Thymus (tissue), 14 donors: ENCODE measurements at places on chromosomes 7 and 10. TPM values are rescaled to one million over a fixed set of nuclear protein-coding genes. Genes with fewer than 3 reads are reported as not detected.
A peak's percentile ranks its signal among the peaks of the same experiment; 100 is the strongest.

Gene PSMC2
- total RNA-seq, result 187 TPM

Gene NEUROG3
- total RNA-seq, result not detected

Gene RHOBTB1
- 4.5 TPM for total RNA-seq

Gene GIMAP4
- 68.5 TPM for total RNA-seq

Gene NRBF2
- total RNA-seq, result 25.1 TPM

Gene ANKRD1
- total RNA-seq, result 2.0 TPM

Gene BMI1
- 26.2 TPM for total RNA-seq

Gene CHST3
- total RNA-seq, result 5.9 TPM

Gene TMEM130
- 0.24 TPM for total RNA-seq

- DNase-seq, result no peak
These were observed 15.5 kb downstream of the AGMO start for GRCh38 chr7:15546272-15546792.

GRCh38 chr10:78217336-78217735 is 183.7 kb downstream of the RPS24 start:
- no peak for DNase-seq

GRCh38 chr7:132348341-132348740 is 227.9 kb downstream of the PLXNA4 start:
- DNase-seq, result no peak

DNA sequence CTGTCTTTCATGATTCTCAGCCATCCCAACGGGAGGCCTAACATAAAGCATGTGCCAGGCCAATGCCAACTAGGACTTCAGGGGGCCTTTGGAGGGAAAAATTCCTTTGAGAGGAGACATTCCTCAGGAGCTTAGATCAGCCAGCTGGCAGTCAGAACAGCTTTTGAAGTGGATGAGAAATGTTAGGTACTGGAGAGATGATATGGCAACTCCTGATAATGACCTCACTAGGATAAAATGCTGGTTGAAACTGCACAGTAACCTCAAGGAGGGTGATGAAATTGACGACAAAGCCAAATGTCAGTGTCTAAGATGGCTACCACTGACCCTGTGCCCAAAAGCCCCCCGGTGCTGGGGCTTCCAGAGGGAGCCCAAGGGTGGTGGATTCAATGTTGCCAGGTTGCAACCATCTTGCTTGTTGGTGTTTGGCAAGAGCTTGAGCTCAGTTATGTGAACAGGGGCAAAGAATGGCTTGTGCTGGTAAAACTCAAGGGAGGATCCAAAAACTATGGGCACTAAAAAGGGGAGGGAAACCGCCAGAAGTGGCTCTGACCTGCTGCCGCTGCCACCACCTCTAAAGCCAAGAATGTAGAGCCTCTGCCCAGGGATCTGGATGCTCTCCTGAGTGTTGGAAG is 121.2 kb downstream of the UBE2H start:
- DNase-seq, result no peak

- DNase-seq, result no peak
These were observed 13.8 kb upstream of the JCAD start for GRCh38 chr10:30073045-30073766.

- DNase-seq, result peak; percentile 42
These were observed at the start of gene PROSER2 for GRCh38 chr10:11823122-11823988. Gene PROSER2 (plus strand): TSS chr10:11823356. CDS start chr10:11852078, 28,722 bp downstream.

- no peak for DNase-seq
These were observed 37.1 kb downstream of the SNX10 start for GRCh38 chr7:26328498-26329390.

GRCh38 chr7:88316456-88316855 is 9.8 kb upstream of the STEAP4 start:
- no peak for DNase-seq

- DNase-seq, result no peak
These were observed 247.3 kb downstream of the SEMA3A start for GRCh38 chr7:83947260-83947659.

GRCh38 chr10:60374836-60375235 is 14.8 kb downstream of the ANK3 start:
- DNase-seq, result no peak

GRCh38 chr10:126160971-126161630 is 227.2 kb downstream of the ADAM12 start:
- no peak for DNase-seq

DNA sequence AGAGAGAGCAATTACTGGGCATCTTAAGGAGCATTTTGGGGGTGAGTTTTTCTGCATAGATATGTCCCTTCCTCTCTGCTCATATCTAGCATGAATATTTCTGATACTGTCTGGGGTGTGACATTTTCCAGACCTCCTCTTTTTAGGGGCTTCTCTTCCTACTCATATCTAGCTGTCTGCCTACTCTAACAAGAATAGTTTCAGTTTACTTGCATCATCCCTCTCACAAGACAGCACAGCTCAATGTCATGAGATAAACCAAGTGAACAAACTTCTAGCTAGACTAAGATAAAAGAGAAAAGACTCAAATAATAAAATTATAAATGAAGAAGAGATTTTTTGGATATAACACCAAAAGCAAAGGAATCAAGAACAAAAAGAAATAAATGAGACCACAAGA is 419.5 kb upstream of the SORCS1 start:
- DNase-seq, result no peak

DNA sequence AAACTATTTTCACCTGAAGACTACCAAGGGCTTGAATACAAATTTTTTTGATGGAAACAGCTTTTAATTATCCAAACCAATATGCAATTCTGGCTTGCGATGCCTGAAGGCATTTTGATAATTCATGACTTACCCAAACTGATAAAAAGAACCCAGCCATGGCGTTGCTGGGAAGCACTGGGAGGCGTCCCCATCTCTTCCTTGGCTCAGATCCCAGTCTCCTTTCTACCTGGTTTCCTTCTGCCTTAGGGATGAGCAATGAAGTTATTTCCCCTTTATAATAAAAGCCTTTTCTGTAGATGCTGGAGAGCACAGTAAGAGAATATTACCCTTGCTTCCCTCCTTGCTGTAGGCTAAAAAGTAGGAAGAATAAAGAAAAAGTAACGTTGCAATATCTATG is 129.1 kb upstream of the ANK3 start:
- DNase-seq, result no peak

DNA sequence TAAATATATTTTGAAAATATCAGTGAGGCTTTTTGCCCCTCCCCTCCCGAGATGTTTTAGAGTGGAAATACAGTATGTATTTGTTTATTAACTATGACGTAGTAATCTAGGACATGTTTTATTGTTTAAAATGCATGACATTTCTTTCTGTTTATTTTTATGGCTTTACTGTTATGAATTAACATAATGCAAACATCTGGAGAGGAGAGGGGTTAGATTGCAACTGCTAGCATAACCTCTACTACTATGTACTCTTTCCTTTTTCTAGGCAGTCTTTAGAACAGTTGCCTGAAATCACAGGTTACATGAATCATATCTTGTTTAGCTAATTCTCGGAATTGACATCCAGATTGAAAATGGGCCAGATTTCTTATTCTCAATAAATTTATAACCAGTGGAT is 7.4 kb downstream of the BTAF1 start:
- DNase-seq, result no peak
